ENCODE measurements at places on chromosomes 3 and 15.

GRCh38 chr3:58012302-58012701, 4.1 kb downstream of the FLNB start:
- DNase-seq, result no peak

DNA sequence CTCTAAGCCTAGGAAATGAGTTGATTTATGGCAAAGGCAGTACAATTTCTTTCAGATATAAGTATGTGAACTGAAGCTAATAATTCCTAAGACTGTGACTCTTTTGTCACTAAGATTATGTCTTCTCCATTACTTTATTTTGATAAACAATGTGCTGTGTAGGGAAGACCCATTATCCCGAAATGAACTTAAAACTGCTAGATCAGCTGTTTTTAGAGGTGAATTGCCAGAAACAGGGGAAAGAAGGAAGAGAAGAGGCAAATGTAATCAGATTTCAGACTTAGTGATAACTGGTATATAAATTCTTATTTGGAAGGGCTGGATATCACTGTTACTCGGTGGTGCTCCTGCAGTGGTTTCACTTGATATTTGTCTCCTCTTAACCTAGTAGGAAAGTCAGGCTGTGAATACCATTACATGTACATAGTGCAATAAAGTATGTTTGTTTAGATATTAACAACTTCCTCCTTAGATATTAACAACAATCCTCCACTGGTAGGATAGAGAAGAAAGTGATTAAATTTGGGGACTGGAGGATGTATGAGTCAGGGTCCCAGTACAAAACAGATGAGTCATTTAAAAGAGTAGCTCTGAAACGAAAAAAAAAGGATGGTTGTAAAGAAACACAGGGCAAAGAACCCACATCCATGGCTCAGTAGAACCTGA, 338.5 kb upstream of the KCNH8 start:
- no peak for DNase-seq

- DNase-seq, result no peak
These were observed 223.0 kb upstream of the CDIN1 start for GRCh38 chr15:36356466-36356865.

GRCh38 chr3:145692751-145693150, 468.2 kb downstream of the PLOD2 start:
- no peak for DNase-seq

DNA sequence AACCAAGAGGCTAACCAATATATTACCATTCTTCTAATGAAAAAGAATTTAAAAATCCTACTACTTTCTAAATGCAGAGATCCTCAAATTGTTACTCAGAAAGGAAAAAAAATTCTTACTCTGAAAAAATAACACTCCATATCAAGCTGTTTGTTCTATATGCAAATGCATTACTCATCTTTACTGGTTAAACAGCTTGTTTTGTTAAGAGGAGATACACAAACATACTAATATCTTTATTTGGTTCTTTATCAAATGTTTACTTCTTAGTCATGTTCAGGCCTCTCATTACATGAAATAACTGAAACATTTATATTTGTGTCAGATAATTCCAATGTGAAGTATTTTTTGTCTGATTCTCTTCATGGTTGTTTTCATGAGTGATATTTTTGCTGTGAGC, 146.8 kb downstream of the PCCB start:
- DNase-seq, result no peak

DNA sequence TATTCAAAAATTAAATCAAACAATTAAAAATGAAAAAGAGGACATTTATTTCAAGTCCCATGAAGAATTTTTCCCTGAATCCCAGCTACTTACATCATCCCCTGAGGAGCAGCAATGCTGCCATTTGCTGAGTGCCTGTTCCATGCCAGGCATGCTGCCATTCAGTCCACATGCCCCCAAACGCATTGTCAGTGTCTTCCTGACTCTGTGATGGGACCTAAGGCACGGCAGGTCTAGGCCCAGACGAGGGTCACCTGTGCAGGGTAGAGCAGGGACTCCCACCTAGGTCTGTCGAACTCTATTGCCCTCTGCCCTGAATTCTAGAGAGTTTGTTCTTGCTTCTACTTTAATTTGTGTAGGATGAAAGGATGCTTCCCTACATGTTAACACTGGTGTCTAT, 7.0 kb downstream of the PSTPIP1 start:
- DNase-seq, result no peak

DNA sequence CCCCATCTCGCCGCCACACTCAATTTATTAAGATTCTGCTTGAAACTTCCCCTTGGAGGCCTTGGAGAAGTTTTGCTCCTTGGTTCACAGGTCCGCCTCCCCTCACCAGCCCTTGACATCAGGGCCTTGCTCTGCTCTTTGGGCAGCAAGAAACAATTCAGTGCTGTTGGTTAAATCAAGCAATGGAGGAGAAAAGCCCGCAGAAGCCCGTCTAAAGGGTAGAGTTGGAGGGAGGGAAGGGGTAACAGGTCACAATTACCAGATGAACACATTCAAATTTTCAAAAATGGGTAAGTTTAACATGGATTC, 429 bp downstream of the PARP9 start:
- DNase-seq, result no peak

- no peak for DNase-seq
These were observed 415.4 kb upstream of the RORA start for GRCh38 chr15:61644550-61644949.

Data from activated naive CD4-positive, alpha-beta T cell (primary cell).